ENCODE measurements at places on chromosomes 7 and 10.

GRCh38 chr10:8336629-8337331, 282.3 kb downstream of the GATA3 start:
- no peak for DNase-seq

- no peak for DNase-seq
These were observed 1.7 kb upstream of the SPACDR start for GRCh38 chr7:100465702-100466311.

DNA sequence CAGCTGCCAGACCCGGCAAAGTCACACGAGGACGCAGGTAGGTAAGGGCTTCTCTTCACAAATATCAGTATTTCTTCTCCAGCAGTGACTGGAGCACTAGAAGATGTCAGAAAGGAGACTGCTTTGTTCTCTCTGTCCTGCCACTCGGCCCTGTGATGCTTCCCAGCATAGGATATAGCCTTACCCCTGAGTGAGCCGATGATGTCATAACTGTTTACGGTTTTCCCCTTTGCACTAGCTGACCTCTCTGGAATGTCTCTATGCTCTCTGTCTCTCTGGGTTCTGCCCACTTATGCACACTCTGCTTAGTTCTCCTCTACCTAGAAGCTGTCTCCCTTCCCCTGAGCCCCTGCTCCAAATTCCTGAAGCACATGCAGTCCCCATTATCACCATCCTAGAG, 167.5 kb upstream of the PODXL start:
- DNase-seq = no peak

- no peak for DNase-seq
These were observed 4.8 kb upstream of the GDI2 start for GRCh38 chr10:5818048-5818331.

- DNase-seq = no peak
These were observed 1.5 kb downstream of the PON1 start for GRCh38 chr7:95322854-95323253.

GRCh38 chr7:102036958-102037357, 219.5 kb downstream of the CUX1 start:
- DNase-seq = no peak

DNA sequence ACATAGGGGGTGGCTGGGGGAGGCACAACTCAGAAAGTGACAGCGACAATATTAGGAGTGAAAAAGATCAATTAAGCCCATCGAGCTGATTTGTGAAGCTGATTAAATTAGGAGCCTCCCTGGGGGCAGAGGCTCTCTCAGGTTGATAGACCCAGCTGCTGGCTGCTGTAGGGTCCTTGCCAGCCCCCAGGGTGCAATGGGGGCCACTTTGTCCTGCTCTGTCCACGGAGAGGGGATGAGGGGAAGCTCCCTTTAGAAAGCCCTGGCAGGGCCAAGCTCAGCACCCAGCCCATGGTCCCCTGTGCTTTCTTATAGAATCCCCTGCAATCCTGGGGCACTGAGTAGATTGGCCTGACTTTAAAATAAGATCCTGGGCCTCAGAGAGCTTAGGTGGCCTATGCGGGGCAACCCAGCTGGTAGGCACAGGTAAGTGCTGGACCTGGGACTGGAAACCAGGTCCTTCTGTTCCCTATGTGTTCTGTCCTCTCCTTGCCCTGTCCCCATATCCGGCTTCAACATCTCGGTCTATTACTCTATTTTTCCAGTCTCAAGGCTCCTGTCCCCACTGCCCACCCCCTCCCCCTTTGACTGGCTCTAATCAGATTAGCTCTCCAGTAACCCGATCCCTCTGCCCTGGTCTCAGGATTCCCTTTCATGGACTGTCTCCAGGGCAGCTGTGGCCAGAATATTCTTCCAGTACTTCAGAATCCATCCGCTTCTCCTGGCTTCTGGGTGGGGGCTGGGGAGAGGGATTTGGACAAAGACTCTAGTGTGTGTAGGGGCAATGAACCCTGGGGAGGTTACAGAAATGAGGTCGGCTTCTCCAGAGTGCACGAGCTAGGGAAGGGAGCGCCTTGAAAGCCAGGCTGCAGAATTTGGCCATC, 259.6 kb downstream of the RPS24 start:
- DNase-seq = no peak

DNA sequence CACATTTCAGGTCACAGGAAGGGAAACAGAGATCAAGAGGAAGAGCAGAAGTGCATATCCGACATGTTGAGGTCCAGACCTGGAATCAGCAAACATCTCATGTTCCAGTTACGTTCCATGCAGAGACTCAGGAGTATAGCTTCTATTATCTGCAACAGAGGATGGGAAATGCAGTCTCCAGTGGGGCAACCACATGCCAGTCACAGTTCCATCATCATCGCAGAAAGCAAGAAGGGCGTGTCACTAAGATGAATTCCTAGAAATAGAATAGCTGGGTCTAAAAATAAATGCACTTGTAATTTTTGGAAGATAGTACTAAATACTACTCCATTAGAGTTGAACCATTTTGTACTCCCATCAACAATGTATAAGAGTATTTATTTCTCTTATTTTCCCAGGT, 133.2 kb upstream of the MDFIC start:
- no peak for DNase-seq

DNA sequence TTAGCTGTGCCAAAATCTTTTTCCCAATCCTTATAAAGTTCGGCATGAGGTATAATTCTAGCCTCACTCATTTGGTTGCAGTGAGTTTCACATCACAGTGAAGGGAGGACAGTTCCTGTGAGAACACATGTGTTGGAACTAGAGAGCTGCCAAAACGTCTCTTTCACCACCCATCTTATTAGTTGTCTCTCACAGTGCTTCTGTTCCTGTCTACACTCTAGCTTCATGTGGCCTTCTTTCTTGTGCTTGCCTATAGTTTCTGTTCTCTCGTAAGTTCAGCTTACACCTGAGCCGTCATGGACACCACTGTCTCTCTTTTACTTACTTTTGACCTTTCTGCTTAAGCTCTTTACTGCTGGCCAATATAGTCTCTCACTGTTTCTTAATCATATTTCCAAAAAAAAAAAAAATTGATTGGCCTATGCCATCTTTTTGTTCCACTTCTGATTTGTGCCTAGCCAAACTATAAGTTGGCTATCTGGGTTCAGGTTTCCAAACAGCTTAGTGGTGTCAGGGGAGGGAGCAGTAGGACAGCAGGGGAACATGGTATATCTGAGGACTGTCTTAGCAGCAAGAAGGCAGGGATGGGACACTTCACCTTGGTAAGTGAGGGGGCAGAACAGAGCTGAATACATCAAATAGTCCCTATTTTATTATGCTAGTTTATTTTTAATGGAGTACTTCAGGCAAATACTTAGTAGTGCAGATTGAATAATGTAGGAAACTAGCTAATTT, 38.0 kb downstream of the ZNRF2 start:
- DNase-seq = no peak

All from stimulated activated CD8-positive, alpha-beta memory T cell treated with anti-CD3 and anti-CD28 coated beads, Interleukin-12 subunit alpha, Interleukin-12 subunit beta, amount 100 ng/mL, for 4 hours (primary cell).